NB4 (cell line): ENCODE measurements at places on chromosomes 13 and 19.

GRCh38 chr13:39105110-39105509 is 66.9 kb downstream of the NHLRC3 start:
- DNase-seq, result no peak

DNA sequence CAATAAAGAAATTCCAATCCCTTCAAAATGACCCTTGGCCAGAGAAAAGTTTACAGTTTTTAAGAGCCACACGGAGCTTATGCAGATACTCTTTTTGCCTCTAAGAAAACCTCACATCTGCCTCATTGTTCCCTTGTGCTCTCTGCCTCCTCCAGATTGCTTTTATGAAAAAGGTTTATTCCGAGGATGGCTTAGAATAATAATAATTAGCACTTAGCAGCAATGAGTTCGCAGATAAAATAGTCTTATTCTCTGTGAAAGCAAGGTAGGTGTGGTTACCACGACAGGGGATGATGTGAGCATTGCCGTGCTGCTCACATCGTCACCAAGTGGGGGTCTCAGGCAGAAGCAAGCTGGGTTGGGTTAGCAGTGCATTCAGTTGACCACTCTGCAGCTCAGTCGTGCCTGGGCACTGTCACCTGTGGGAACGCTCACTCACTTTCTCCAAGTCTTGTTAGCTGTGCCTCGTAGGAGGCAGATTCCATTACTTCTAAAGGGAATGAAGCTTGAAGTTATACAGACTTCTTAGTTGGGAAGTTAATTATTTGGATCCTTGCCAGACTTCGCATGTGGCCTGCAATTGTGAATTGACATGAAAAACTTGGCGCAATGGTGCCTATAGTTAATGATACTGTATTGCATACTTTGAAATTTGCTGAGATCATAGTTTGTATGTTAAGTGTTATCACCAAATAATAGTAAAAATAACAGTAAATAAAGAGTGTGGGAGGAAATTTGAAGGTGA is 157.2 kb downstream of the MYO16 start:
- DNase-seq, result no peak

- no peak for DNase-seq
These were observed 11.3 kb downstream of the LSM4 start for GRCh38 chr19:18311502-18312091.

- DNase-seq, result no peak
These were observed 399.1 kb upstream of the GPC6 start for GRCh38 chr13:92827503-92827902.

DNA sequence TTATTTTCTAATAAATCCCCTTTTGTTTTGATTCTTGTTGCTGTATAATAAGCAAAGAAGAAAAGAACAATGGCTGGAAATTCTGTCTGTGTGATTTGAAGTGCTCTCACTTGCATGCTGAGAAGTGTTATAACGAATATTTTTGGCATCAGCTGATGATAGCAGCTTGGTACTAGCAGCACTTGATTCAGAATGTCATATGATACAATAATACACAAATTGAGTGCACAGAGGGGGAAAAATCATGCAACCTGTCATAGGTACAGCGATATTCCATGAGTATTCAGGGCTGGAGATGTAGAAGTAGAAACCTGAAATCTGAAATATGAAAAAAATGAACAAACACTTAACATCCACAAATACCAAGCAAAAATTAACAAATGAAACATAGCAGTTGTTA is 108.1 kb downstream of the FGF14 start:
- DNase-seq, result no peak

DNA sequence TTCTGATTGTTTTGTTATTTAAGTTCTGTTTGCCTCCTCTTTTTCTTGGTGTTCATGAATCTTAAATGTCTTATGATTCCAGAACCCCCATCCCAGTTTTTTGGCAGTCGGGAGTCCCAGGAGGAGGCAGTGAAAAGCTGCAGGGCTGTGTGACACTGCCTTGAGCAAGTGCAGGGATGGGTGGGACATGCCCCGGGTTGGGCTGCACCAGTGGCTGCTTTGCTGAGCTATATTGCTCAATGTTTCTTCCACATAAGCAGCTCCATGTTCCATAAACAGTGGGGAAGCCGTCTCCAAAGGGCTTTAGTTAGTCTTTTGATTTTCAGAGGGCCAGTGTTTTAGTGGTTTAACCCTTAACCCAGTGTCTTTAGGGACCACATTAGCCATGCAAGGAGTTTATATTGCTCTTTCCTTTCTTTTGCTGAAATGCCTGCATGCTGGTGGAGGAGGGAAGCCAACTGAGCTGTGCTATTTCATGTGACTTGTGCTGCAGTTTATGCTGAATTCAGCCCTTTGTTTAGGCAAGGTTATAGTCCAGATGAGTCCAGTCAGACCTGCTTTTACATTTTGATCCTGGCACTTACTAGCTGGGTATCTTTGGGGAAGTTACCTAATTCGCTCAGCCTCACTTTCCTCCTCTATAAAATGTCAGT is 13.1 kb downstream of the ATP8A2 start:
- DNase-seq, result no peak

DNA sequence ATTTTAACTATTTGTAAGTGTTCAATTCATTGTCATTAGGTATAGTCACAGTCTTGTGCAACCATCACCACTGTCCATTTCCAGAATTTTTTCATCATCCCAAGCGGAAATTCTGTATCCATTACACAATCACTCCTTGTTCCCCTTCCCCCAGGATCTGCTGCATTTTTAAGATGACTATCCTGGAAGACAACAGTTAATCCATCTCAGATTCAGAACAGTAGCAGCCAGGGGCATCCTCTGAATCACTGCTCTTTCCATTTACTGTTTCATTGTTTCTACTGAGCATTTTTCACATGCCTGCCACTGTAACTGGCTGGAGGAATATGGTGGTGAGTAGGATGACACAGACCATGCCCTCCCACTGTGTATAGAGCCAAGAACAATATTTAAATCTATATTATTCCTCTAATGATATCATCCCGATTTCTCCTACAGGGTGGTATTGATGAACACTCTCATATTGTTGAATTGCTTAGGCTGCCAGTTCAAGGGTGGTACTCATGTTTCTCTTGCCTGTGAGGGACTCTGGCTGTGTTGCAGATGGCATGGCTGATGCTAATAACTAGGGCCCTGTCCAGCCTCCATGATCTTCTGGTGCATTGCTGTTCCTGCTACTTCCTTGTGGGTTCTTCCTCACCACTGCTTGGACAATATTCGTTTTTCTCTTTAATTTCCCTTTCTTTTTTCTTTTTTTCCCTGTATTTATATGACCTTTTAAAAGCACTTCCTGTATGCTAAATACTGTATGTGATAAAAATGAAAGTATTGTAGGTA is 59.0 kb downstream of the WDFY2 start:
- peak; percentile 36 for DNase-seq

GRCh38 chr13:28429685-28430290 is 65.1 kb downstream of the FLT1 start:
- peak; percentile 23 for DNase-seq

DNA sequence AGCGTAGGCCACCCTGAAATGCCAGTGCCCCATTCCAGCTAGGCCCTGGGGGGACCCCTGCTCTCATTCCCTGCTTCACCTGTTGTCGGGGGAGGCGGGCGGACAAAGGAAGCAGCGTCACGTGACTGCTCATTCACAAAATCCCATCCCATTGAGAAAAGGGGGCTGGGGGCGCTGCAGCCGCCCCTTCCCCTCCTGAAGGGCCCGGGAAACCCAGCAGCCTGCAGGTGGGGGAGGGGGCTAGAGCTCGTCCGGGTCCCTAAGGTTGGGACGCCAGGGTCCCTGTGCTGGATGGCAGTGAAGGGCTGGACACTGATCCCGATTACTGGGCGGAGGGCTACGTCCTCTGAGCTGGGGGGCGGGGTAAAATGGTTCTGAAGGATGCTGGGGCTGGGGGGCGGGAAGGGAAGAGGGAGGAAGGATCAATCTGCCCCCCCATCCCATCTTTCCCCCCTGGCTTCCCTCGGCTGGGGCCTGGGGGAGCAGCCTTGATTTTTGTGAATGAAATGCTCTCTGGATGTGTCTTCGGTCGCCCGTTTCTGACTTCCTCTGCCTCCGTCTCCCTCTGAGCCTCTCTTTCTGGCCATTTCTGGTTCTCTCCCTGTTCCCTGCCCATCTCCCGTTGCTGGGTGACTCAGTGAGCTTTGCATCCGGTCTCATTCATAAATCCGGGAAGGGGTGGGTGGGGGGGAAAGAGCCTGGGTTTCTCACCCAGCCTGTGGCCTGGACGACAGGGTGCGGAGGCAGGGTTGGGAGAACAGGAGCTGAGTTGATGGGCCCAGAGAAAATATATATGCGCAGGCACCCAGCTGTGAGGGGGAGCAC is 816 bp downstream of the SPRED3 start:
- DNase-seq, result no peak

DNA sequence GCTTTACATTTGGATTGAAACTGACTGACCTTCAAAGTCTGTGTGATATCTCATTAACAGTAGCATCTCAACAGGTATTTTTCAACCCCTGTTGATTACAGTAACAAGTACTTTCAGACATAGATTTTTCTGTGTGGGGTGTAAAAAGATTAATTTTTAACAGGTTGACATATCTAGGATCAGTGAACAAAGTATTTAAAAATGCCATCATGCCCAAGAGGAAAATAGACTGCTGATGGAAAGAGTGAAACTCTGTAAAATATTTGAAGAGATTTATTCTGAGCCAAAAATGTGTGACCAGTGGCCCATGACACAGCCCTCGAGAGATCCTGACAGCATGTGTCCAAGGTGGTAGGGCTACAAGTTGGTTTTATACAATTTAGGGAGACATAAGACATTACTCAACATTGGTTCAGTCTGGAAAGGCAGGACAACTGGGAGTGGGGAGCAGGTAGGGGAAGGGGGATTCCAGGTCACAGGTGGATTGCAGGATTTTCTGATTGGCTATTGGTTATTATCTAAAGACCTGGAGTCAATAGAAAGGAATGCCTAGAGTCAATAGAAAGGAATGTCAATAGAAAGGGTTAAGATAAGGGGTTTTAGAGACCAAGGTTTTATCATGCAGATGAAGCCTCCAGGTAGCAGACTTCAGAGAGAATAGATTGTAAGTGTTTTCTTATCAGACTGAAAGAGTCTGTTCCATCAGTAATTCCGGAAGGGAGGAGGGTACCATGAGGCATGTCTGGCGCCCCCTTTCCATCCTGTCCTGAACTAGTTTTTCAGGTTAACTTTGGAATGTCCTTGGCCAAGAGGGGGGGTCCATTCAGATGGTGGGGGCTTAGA is 29.1 kb downstream of the TNFRSF19 start:
- no peak for DNase-seq

DNA sequence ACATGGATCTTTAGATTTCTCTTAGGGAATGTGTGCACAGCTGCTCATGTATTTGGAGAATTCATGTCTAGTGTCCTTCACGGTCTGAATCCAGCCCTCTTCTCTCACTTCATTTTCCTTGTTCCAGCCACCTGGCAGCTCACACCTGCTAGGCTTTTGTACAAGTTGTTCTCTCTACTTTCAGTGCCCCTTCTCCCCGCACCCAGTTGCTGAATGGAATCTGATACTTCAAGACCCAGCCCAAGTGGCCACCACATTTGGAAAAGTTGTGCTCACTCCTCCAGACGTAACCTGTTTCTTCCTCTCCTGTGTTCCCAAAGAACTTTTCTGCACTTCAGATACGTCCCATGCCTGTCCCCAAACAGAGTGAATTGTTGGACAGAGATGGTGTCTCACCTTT is 235.6 kb downstream of the SHISA2 start:
- no peak for DNase-seq

GRCh38 chr13:25963674-25964073 is 88.1 kb downstream of the SHISA2 start:
- DNase-seq, result no peak
